ENCODE measurements at places on chromosomes 3 and 15.

DNA sequence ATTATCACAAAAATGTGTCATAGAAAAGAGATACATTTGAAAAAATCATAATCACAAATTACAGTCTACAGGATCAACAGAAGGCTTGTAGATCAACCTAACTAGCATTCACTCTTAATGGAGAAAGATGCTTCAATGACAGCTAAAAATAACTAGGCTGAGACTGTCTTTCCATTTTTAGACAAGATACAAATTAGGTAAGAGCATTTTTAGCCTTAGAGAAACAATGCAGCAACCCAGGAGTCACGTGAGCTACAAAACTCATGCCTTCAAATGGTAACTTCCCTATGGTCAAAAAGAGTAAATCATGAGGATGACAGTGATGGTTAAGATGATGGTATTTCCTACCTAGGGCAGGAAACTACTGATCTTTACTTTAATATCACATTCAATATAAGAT lies 415.4 kb downstream of the MAGI1 start:
- no peak for DNase-seq

GRCh38 chr15:42691308-42691707 lies 45.6 kb downstream of the CDAN1 start:
- DNase-seq = no peak

DNA sequence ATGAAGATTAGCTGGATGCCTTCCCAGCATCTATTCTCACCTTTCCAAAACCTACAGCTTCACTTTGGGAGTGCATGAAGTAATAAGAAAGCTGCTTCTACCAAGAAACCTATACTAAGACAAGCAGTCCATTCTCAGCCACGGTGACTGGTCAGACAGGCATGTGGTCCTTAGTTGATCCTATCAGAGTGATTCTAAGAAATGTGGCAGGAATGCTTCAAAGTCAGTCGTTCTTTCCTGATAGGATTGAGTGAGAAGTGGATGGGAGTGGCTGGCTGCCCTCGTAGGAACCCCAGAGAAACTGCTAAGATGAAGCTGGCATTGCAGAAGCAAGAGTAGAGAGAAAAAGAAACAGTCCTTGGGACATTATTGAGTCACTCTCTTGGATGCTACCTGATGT lies 16.6 kb downstream of the FOXB1 start:
- no peak for DNase-seq

DNA sequence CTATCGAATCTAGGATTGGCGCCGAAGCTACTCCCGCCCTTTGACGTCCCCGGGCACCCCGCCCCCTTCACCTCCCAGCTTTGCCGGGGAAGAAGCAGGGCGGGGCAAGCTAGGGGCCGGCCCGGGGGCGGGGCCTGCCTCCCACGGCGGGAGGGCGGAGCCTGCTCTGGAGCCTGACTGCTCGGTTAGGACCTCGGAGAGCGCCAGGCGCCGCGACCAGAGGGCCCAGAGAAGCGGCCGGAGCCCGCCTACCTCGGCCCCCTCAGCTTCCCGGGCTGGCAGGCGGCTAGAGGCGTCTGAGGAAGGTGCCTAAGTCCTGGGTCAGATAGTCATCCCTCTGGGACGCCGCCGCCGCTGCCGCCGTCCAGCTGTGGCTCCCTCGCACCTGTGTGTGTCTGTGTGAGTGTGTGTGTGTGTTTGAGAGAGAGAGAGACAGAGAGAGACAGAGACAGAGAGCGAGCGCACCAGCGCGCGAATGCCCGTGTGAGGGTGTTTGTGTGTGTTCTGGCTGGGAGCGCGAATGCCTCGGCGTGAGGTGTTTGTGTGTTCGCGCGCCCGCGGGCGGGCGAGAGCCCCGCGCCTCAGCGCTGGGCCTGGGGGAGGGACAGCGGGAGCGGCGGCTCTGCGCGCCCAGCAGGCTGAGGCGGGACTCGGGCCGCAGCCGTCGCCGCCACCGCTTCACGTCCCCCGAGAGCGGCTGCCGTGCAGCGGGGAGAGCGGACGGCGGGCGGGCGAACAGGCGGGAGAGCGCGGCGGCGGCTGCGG lies at the start of gene STXBP5L:
Gene STXBP5L, plus strand, starts transcription at position 176 of the 765 bp plus-strand sequence. CDS start 1,374 bp downstream, outside the sequence.
- peak; percentile 37 for DNase-seq

- no peak for DNase-seq
These were observed 252.2 kb downstream of the FAM43A start for GRCh38 chr3:194937882-194938321.

All from astrocyte of the cerebellum (primary cell).